ENCODE measurements at places on chromosomes 2 and 18.

DNA sequence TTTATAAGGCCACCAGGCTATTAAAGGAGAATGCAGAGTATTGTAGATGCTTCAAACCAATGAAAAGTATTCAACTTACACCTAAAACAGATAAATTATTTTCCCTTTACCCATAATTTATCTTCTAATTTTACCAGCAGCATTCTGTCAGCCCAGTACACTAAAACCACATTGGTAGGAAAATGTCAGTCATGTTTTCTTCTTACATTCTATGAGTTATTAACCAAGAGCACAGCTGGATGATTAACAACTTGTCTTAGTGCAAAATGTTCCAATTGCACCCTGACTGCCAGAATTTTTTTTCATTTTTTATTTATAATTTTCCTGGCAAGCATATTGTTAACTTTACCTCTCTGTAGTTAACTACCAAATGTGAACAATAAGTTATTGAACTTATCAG is 79.0 kb upstream of the WDR75 start:
- no peak for DNase-seq

- no peak for DNase-seq
Measured at GRCh38 chr18:56109757-56110156, 521.8 kb upstream of the TCF4 start.

- DNase-seq, result no peak
Measured at GRCh38 chr2:105522645-105523044, 123.8 kb upstream of the FHL2 start.

DNA sequence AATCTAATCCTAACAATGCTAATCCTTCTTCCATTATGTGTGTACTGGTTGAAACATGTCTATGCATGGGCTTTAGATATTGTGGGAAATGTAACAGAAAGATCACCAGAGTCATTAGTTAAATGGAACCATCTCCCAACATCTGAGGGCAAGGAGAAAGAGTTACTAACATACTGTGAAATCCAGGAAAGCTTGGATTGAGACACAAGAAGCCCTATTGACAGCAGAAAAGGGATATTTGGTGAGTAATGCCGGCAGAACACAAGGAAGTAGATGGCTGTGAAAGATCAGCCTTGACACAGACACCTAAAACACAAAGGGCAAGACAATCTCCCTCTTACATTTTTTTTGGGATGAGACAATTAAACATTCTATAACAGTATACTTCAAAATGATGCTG is 28.5 kb upstream of the LAMA1 start:
- no peak for DNase-seq

DNA sequence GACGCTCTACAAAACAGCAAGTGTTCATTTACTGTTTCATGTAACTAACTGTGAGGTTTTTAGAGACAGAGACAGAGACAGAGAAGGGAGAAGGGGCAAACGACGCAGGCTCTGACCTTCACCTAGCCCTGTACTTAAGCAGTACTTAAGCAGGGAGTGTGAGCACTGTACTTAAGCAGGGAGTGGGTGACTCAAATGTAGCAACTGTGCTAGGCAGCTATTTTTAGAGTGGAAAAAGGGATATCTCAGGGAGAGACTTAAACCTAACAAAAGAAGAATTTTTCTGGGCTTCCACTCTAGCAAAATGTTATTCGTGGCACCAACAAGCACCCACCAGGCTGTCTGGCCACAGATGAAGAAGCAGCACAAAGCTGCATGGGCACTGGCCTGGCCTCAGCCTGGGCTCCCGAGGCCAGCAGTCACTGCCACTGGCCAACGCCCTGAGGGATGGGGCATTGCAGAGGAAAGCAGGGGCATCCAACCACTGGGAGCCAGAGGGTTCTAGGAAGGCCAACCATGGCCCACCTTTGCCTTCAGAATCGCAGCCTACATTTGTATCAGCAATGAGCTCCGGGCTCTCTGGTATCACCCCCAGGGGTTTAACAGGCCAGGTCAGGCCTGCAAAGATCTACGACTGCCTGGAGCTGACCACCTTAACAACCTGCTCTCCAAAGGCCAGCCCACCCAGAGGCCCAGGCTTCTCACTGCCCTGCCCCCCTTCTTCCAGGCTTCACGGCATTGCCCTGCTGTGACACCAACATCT is 154.3 kb downstream of the TTC32 start:
- DNase-seq, result peak; percentile 21

- DNase-seq, result peak; percentile 35
Measured at GRCh38 chr2:165902934-165903333, 50.6 kb downstream of the TTC21B start.

DNA sequence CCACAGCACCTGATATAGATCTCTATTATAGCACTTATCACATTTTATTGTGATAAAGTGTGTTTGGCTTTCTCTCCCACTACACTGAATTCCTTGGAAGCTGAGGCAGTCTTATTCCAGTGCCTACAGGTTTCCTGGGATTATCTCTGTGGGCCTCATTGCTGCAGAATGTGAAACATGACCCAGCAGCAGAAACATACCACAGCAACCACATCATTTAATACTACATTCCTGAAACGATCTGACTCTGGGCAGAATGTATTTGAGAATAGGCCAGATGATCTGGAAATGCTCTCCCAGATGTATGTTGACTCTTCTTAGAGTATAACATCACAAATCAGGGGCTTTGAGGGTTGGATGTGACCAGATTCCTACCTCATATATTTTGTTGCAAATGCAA is 323.5 kb upstream of the TANK start:
- DNase-seq, result peak; percentile 97

DNA sequence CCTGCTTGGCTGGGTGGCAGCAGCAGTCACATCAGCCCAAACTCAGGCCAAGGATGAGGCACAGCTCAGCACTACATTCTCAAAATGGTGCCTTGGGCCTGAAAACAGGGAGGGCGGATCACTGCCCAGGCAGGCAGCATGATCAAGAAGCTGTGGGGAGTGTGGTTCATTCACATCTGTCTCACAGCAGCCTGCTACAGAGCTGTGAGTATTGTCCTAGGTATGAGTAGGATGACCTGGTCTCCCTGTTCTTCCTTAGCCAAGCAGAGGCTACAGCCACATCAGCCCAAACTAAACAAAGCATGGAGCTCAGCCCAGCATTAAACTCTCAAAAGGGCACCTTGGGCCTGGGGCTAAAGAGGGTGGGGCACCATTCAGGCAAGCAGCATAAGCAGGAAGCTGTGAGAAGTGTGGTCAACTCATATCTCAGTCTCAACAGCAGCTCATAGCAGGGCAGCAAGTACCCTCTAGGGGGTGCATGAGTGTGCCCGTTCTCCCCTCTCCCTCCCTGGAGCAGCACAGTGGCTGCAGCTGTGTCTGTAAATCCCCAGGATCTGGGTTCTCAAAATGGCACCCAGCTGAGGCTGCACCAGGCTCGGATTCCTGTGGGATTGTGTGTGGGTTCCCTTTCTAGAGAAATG is 139.6 kb downstream of the TRABD2A start:
- DNase-seq, result peak; percentile 22

DNA sequence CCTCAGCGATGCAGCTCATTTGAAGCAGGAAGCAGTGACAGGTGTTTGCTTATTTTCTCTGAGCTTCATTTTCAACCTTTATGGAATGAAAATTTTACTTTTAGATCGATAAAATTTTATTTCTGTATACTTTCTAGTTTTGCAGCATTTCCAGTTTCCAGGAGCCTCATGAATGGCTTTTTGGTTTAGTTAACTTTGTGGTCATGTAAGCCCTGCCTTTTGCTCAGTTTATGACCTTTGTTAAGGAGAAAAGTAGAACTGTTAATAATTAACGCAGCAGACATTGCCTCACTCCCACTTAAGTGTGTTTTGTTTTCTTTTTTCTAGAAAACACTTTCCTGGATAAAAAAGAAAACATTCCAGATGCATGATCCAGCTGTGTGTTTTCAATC is 4.4 kb upstream of the FARP2 start:
- DNase-seq, result no peak

GRCh38 chr2:72083751-72084583 is 63.7 kb downstream of the CYP26B1 start:
- DNase-seq, result peak; percentile 22

DNA sequence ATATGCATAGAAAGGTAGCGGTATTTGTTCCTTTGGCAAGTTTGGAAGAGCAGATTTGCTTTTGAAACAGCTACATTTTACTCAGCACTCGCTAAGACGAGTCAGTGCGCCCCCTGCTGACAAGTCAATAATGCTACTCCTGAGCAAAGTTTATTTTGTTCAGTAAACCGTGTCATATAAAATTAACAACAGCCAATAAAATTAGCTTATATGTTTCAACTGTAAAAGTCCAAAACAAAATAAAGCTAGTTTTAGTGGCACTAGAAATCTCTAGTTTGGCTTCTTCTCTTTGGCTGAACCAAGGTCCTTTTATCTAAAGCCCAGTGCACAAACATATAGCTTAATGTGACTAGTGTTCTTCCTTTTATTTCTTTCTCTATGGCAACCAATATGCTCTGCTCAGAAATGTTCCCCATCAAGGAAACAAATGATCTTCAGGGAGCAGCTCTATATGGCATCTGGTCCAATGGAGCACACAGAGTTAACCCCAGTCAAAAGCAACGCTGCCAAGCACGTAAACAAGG is 4.2 kb upstream of the POU3F3 start:
- peak; percentile 71 for DNase-seq

GRCh38 chr18:48662011-48662661 is 123.3 kb downstream of the CTIF start:
- DNase-seq, result peak; percentile 67

GRCh38 chr2:188786368-188786841 is 187.8 kb upstream of the COL3A1 start:
- peak; percentile 86 for DNase-seq

- no peak for DNase-seq
Measured at GRCh38 chr2:8134473-8134932, 547.4 kb upstream of the ID2 start.

DNA sequence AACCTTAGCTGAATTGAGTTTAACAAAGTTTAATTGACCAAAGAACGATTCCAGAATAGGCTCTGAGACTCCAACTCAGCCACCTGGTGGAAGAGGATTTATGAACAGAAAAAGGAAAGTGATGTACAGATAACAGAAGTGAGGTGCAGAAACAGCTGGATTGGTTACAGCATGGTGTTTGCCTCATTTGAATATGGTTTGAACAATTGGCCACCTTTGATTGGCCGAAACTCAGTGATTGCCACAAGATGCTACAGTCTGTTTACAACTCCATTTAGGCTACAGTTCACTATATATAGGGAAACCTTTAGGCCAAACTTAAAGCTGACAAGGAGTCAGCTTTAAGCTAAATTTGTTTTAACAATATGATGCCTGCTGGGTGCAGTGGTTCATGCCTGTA is 28.1 kb upstream of the SLC35G4 start:
- no peak for DNase-seq

DNA sequence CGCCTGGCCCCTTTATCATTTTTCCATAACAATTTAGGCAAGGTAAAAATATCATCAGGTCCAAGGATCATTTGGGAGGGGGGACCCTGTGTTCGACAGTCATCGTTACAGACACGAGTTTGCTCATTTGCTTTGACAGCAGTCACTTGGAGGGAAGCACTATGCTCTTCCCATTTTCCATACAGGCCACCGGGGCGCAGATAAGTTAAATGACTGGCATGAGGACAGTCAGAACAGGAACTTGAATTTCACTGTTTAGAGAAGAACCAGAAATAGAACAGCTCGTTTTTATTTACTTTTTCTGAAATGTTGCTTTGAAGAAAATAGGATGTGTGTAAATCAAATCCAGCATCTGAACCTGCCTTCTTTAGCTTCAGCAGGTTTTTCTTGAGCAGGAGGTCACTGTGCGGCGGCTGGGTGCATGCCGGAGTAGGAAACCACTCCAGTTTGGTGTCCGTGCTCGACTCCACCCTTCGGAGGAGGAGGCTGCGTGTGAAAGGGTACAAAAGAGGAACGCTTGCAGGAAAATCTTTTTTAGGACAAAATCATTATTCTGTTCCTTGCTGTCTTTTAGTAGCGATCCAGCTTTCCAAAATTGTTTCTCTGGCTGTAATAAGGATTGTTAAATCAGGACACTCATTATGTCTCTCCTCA is 15.2 kb downstream of the NPAS2 start:
- DNase-seq, result no peak

- peak; percentile 57 for DNase-seq
Measured at GRCh38 chr2:219559156-219559915, 12.0 kb downstream of the OBSL1 start.

GRCh38 chr18:3867864-3868311 is 417.9 kb downstream of the TGIF1 start:
- DNase-seq, result no peak

DNA sequence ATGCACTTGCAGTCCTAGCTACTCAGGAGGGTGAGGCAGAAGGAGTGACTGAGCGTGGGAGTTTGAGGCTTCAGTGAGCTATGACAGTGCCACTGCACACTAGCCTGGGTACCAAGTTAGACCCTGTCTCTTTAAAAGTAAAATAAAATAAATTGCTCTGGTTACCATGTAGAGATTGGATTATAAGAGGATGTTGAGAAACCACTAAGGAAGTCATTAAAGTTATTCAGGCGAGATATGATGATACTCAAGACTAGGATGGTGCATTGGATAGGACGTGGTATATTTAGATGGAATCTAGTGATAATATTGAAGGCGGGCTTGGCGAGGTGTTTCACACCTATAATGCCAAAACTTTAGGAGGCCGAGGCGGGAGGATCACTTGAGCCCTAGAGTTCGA is 50.6 kb downstream of the BMPR2 start:
- DNase-seq, result no peak

DNA sequence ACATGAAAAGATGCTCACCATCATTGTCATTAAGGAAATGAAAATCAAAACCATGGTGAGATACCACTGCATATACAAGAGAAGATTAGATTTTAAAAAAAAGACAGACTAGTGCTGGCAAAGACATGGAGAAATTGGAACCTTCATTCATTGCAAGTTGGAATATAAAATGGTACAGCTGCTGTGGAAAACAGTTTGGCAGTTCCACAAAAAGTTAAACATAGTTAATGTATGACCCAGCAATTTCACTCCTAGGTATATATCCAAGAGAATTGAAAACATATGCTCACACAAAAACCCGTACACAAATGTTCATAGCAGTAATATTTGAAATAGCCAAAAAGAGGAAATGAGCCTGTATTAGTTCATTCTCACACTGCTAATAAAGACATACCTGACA is 33.7 kb upstream of the MBOAT2 start:
- peak; percentile 45 for DNase-seq

DNA sequence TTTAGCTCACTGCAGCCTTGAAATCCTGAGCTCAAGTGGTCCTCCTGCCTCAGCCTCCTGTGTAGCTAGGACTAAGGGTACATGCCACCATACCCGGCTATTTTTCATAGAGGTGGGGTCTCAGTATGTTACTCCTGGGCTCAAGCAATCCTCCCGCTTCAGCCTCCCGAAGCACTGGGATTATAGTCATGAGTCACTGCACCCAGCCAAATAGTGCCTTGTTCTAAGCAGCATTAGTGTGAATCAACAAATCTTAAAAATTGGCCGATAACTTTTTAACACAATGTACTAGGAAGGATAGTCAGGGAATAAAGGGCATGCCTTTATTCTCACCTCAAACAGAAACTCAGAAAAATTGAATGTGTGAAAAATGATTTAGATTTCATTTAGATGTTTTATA is 51.6 kb downstream of the XRCC5 start:
- DNase-seq, result no peak

DNA sequence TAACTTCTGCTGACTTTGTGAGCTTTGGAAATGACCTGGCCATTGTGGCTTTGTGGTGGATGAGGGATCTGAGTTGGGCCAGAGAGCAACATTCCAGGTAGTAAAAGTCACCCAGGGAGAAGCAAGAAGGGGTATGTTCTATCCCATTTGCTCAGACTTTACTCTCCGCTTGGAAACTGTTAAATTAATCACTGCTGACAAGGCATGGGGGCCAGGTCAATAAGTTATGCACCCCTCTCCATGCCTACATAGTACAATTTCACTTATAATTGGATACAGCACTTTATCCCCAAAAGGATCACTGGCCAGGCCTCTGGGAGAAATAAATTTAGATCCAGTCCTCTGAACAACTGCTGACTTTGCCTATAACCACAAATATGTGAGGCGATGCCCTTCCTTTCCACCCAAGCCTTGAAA is 92.1 kb downstream of the RPRM start:
- peak; percentile 32 for DNase-seq
